Neural progenitor cell (in vitro differentiated cells): ENCODE measurements at places on chromosomes 2 and 18. TPM values are rescaled to one million over a fixed set of nuclear protein-coding genes. Genes with fewer than 3 reads are reported as not detected.

Gene FAP
- not detected in 2 replicates for total RNA-seq

GRCh38 chr2:224379172-224379571, 22.7 kb downstream of the FAM124B start:
- no peak for DNase-seq

Gene SNTG2
- 1.1 and 5.5 TPM in 2 replicates for total RNA-seq

GRCh38 chr18:13124411-13124810, 94.1 kb upstream of the LDLRAD4 start:
- no peak for DNase-seq

DNA sequence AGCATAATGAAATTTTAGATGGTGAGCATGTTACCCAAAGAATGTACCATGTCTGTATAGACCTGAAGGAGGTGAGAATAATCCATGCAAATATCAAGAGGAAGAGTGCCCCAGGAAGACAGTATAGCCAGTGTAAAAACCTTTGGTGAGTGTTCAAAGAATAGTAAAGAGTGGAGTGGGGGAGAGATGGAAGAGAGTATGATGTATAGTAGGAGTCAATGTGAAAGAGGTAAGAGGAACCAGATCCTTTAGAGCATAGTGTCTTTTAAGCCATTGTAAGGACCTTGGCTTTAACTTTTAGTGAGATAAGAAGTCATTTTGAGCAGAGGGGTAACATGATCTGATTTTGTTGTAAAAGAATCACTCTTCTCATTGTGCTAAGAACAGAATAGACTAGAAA, 1052.3 kb upstream of the ZEB2 start:
- no peak for DNase-seq
